ENCODE measurements at places on chromosomes 1 and 21. TPM values are rescaled to one million over a fixed set of nuclear protein-coding genes. Genes with fewer than 3 reads are reported as not detected.

DNA sequence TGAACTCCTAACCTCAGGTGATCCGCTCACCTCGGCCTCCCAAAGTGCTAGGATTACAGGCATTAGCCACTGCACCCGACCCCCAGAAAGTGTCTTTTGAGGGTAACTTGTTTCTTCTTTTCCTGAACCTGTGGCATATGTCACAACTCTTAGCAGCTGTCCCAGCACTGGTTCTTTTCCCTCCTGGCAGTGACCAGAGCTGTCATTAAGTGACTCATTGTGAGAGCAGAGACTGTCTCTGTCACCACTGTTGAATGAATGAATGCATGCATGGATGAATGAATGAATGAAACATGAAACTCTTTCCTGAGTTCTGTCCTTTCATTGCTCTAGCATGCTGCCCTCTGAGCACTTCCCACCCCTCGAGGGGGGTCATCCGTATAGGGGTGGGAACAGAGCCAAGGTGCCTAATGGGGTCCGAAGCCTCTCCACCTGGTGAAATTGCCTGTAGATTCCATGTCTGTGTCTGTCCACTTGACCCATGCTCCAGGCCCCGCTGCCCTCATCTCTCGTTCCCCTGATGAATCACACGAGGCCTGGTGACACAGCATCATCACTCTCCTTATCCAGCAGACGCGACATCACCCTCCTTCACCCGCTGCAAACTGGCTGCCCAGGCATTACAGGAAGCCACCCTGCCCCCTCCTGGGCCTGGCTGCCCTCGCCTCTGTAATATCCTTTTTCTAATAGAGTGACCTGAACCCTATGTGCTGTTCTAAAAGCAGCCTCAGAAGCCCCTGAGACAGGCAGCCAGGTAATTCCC, 75.0 kb downstream of the IGSF21 start:
- DNase-seq: no peak

DNA sequence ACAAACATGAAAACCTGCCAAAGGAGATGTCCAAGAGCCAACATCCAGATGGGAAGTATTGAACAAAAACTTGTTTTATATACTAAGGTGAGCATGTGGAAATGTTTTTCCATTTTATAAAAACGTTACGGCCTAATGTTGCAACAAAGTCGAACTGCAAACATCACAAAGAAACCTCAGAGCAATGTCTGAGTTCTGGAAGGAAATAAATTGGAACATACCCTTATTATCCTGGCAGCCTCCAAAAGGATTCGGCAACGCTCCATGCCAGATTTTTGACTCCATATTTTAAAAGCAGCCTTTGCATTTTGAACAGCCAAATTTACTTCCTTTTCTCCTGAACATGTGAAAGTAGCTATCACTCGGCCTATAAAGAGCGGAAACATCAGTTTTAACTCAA, 3.3 kb downstream of the ALDH9A1 start:
- DNase-seq: no peak

Gene ARTN
- total RNA-seq: not detected

Gene SPTA1
- not detected for total RNA-seq

Gene LRRC42
- total RNA-seq: 12.0 TPM

Gene LEFTY1
- 0.13 TPM for total RNA-seq
